Activated naive CD8-positive, alpha-beta T cell treated with anti-CD3 and anti-CD28 coated beads, Interleukin-2, amount 10 ng/mL, durations not matched to agents 7 days and 5 days (primary cell): ENCODE measurements at places on chromosomes 2 and 18.

DNA sequence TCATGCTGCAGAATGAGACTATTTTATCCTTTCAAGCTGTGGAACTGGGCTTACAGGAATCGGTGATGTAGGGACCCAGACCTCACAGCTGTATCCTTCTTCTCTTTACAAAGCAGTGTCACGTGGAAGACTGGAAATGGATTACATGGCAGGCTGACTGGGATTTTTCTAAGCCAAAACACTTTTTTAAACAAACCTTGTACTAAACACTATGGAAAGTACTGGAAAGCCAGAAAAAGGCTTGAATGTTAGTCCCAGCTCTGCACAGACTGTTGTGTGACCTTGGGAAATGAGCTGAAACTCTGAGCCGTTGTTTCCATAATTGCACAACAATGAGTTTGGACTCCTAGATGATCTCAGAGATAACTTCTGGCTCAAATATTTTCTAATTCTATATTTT, 7.6 kb upstream of the ADAM23 start:
- no peaks in the 10 kb centered on the region for H3K4me1 ChIP-seq
- DNase-seq = no peak
- H3K36me3 ChIP-seq = no peaks in the 10 kb centered on the region
- H3K27ac ChIP-seq = no peak overlapping the region
- H3K27me3 ChIP-seq = peaks cover 26% of the 10 kb centered on the region
- no peak overlapping the region for H3K4me3 ChIP-seq

GRCh38 chr18:44795241-44795640, 114.6 kb downstream of the SETBP1 start:
- H3K36me3 ChIP-seq = peaks cover 4% of the 10 kb centered on the region
- H3K27ac ChIP-seq = no peak overlapping the region
- no peak overlapping the region for H3K4me3 ChIP-seq
- no peak for DNase-seq

DNA sequence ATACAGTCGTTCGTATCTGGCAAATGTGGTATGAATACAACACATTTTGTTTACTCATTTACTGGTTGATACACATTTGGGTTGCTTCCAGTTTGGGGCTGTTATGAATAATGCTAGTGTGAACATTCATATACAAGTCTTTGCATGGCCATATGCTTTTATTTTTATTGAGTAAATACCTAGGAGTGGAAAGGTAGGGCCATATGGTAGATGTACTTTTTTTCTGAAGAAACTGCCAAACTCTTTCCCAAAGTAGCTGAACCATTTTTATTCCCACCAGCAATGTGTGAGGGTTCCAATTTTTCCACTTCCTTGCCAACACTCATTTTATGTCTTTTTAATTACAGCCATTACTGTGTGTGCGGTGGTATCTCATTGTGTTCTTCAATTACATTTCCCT, 496.2 kb upstream of the NRXN1 start:
- H3K27ac ChIP-seq = no peak overlapping the region
- no peaks in the 10 kb centered on the region for H3K27me3 ChIP-seq
- DNase-seq = no peak
- H3K4me1 ChIP-seq = no peaks in the 10 kb centered on the region
- H3K4me3 ChIP-seq = no peak overlapping the region
- no peaks in the 10 kb centered on the region for H3K36me3 ChIP-seq

DNA sequence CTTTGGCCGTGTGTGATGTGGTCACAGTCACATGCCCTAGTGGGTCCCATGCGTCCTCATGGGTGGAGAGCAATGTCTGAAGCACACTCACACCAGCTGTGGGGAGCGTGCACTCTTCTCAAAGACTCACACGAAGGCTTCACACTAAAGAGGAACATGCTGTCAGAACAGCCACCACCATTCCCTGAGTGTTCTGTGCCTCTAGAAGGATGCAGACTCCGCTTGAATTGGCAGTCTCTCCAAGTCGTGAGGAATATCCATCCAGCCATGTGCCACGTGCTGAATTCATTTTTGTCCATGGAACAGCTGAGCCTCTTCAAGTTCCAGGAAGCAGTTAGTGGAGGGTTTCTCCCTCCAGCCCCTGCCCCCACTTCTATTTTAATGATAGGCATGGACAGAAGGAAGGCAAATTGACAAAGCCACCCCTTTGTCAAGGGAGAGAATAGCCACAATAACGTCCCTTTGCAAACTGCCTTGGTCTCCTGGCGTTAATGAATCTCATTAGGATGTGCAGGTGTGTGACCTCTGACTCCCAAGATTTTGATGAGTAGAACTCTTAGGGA, 464.3 kb upstream of the ID2 start:
- H3K27me3 ChIP-seq = peaks cover 8% of the 10 kb centered on the region
- H3K36me3 ChIP-seq = peaks cover 4% of the 10 kb centered on the region
- H3K4me3 ChIP-seq = no peak overlapping the region
- DNase-seq = no peak

- DNase-seq = no peak
- H3K4me3 ChIP-seq = no peak overlapping the region
- H3K27me3 ChIP-seq = peaks cover 3% of the 10 kb centered on the region
- H3K36me3 ChIP-seq = no peaks in the 10 kb centered on the region
- H3K27ac ChIP-seq = no peak overlapping the region
Measured at GRCh38 chr2:11663427-11663826, 6.6 kb downstream of the NTSR2 start.
